ENCODE measurements at places on chromosomes 5 and 9.

DNA sequence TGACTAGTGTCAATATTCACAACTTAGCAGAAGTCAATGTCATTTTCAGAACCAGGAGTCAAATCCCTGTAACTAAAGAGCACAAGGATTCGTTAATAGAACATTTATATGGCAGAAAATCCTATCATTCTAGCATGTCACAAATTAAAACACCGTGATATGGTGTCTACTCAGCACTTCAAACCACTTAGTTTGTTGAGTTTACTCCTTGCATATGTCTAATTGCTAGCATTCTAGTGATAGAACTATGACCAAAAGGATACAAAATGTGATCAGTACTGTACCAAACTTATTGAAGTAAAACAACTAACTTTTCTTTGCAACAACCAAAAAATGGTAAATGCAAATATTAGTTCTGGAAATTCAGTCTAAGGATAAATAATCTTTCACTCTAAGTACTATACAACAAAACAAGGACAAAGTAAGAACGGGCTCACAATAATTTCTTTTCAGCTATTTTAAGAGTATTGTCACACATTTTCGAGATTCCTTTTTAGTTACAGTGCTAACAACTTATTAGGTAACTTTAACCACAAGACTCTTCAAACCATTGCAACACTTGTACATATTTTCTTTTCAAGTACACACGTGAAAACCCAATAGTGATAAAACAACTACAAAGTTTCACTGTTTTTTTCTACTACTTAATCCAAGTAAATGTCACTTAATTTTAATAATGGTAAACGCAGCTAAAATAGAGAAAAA is 845.2 kb upstream of the CDH10 start:
- peak; percentile 55 for DNase-seq

- DNase-seq = peak; percentile 35
Measured at GRCh38 chr5:180093651-180094382, 22.3 kb upstream of the RNF130 start.

DNA sequence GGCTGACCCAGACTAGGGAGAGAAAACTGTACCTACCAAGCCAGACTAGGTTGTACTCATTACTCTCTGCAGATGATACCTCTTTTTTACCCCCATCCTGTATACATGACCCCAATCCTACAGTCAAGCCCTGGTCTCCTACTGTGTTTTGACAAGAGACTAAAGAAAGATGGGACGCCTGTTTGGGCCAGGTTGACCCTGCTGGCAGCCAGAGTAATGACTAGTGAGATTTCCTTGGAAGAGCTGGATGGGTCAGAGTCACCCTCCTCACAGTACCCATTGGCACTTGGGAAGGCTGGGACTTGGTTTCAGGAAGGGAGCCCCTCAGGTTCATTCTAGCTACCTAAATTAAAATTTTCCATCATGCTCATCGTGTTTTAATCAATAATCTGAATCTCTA is 89.7 kb upstream of the NR4A3 start:
- DNase-seq = no peak

DNA sequence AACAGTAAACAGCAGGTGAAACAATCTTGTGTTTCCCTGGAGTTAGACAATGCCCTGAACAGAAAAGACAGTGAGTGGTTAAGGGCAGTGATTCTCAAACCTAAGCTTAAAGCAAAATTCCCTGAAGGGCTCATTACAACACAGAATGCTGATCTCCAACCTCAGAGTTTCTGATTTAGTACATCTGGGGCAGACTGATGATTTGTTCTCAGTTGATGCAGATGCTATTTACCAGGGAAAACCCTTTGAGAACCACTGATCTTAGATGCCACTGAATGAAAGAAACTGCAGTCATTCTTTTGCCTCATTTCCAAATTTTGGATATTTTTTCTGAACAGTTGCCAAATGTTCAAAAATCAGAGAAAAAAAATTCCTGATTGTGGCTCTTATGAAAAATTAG is 18.7 kb upstream of the ADAM19 start:
- no peak for DNase-seq

DNA sequence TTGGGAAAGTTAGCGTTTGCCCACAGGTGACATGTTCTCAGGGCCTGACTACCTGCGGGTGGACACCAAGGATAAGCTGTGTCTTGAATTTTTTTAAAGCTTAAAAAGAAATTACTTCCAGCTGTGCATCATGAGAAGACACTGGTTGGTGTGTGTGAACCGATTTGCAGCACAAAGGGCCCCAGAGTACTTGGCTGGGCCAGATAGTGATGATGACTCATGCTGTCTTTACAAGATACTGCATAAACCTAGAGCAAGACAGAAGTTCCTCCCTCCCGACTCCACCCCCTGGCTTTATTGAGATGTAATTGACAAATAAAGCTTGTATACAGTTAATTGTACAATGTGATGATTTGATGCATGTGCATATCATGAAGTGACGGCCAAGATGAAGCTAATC is 212.8 kb downstream of the NXNL2 start:
- no peak for DNase-seq

- DNase-seq = no peak
Measured at GRCh38 chr9:21778304-21778703, 24.1 kb upstream of the MTAP start.

DNA sequence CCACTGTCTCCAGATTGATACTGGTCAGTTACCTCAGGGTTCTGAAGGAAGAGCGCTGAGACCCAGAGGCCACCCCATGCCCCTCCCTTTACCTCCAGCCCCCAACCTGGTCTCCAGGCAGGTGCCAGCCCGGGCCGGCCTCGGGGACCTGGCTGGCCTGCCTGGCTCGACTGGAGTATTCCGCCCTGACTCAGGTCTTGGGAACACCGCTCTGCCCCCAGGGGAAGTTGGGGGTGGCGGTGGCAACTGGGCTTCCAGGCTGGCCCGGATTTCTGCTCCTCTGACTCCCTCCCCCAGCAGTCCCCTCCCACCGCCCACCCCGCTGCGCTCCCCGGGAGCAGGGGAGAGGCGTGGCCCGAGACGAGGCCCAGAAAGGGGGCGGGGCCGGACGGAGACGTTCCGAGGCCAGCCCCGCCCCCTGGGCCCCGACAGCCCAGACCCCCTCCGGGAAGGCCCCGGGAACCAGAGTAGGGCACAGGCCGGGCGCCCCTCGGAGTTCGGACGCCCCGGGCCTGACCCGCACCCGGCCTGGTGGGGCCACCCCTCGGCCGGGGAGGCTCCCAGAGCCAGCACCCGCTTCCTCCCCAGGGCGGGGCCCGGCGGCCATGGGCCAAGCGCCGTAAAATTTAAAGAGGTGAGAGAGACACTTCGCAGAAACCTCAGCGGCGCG is 82.5 kb upstream of the ZBTB43 start:
- DNase-seq = no peak

DNA sequence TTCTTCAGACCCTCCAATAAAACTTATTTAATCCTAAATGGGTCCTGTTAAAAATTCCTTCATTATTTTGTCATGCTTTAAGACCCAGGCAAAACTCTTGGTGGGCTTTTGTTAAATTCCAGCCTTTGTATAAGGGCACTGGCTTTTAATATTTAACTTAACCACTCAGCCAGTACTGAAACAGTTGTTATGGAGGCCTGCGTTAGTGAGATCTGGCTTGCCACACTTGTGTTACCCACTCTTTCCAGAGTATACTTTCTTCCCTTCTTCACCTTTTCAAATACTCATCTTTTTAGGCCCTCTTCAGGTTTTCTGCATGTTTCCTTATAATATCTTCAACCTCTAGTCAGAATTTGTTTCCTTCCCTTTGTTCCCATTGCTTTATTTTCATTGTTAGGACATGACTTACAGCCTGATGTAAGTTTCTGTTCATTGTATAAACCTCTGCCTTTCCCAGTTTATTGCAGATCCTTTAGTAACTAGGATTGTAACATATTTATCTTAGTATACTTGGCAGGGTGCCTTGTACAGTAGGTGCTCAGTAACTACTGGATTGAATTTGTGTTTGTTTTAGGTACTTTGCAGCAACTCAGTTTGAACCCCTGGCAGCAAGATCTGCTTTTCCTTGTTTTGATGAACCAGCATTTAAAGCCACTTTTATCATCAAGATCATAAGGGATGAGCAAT is 48.8 kb downstream of the LNPEP start:
- DNase-seq = no peak

DNA sequence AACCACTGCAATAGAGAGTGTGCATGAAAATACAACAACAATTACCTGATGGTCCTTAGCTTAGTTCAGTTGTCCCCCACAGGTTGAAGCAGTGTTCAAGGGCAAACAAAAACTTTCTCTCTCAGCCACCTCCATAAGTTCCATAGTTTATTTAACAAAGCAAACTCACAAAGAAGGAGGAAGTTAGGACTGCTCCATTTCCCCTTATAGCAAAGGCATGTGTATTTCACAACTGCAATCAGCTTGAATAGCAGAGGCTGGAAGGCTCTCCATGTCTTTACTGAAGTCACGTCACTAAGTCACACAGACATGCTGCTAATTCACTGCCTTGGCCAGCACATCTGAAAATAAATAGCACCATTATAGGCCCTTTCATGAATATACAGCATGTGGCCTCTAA is 43.3 kb downstream of the DOCK8 start:
- DNase-seq = peak; percentile 56

DNA sequence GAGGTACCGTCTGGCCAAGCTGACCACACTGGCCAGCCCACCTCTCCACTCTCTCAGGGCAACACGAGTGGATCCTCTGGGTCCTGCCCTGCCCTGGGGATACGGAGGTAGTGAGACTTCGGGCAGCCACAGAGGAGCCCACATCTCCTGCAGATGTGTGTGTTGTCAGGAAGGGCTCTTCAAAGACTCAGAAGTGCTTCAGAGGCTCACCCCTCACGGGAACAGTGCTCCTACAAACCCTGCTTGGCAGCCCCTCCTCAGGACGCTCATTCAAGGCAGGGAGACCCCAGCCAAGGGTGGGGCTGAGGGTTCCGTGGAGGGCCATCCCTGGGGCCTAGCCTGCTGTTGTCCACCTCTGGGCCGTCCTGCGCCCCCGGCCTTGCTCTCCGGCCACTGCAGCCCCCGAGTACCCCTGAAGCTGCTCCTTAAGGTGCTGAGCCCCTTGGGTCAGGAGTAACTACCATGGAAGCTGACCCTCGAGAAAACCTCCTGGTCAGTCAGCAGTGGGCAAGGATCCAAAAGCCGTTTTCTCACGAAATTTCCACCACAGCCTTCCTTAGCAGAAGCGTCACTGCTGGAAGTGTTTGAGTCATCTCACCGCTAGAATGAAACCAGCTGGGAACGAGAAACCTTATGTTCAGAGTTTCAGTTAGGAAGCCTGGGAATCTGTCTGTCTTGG is 23.2 kb upstream of the LRRC14B start:
- DNase-seq = no peak

GRCh38 chr9:31394015-31394473 is 990.4 kb upstream of the ACO1 start:
- DNase-seq = no peak

DNA sequence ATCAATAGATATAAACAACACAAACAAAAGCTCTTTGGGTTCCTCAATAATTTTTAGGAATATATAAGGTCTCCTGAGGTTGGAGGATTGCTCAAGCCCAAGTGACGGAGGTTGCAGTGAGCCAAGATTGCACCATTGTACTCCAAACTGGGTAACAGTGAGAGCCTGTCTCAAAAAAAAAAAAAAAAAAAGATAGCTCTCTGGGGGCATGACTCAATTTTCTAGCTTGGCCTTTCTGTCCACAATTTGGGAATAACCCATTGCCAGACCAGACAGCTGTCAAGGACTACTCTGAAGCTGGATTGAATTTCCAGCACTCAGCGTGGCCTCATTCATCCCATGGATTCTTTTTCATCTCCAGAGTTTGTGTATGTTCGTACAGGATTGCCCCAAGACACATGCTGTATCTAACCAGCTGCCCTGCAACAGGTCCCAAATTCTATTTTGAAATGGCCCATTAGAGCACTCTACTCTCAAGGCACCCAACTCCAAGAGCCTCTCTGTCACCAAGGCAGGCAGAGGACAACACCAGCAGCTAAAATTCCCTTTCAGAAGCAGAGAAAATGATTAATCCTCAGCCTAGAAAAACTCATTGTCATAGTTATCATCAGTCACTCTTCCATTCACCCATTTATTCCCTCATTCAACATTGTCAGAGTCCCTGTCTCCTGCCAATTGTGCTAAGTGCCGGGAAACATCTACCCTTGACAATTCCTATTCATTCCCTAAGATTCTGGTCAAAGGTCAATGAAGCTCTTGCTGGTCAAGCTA is 8.7 kb downstream of the FAM193B start:
- DNase-seq = peak; percentile 26

DNA sequence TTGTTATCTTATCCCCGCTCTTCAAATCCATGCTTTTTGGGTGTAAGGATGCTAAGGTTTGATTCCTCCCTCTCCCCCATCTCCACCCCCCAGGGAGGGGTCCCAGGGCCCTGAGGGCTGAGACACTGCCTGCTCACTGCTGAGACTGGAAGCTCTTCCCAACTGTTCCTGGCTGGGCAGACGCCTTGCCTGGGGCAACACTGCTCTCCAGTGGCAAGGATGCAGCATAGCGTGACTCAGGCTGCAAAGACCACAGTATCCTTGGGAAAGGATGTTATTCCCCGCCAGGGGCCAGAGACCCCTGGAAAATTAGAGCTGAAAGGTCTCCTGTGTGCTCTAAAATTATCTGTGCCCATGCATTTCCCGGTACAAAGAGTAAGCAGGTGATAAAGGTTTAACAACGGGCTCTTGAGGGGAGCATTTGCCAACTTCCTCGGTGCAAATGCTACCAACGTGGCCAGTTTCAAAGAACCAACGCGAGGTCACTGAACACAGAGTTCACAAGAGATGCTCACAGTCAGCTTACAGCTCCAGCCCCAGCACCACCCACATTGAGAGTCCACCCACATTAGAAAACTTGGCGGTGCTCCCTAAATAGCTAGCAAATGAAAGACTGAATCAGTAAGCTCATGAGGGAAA is 271.9 kb downstream of the NSG2 start:
- no peak for DNase-seq

DNA sequence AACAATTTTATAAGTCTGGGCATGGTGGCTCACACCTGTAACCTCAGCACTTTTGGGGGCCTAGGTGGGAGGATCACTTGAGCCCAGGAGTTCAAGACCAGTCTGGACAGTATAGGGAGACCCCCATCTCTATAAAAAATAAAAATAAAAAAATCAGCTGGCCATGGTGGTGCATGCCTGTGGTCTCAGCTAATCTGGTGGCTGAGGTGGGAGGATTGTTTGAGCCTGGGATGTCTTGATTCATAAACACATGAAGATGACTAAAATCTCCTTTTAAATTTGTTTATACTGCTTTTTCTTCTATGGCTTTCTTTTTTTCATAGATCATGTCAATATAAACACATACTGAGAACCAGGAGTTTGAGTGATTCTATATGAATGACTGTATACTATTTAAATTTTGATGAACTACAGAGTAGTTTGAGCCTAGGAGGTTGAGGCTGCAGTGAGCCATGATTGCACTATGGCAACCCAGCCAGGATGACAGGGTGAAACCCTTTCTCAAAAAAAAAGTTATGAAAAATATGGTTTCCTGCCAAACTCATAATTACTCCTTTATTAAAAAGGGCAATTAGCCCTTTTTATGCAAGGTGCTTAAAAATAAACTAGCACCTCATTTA is 14.2 kb downstream of the RIC1 start:
- no peak for DNase-seq

GRCh38 chr5:156435101-156435500 is 108.1 kb downstream of the SGCD start:
- DNase-seq = no peak

All from SIG-M5 (cell line).